Activated CD4-positive, CD25-positive, alpha-beta regulatory T cell treated with anti-CD3 and anti-CD28 coated beads, Interleukin-2, amount 50 U/mL, for 72 hours (primary cell): ENCODE measurements at places on chromosomes 4 and X.

- no peak for DNase-seq
Observed at GRCh38 chr4:77538574-77539157, 67.0 kb upstream of the CXCL13 start.

DNA sequence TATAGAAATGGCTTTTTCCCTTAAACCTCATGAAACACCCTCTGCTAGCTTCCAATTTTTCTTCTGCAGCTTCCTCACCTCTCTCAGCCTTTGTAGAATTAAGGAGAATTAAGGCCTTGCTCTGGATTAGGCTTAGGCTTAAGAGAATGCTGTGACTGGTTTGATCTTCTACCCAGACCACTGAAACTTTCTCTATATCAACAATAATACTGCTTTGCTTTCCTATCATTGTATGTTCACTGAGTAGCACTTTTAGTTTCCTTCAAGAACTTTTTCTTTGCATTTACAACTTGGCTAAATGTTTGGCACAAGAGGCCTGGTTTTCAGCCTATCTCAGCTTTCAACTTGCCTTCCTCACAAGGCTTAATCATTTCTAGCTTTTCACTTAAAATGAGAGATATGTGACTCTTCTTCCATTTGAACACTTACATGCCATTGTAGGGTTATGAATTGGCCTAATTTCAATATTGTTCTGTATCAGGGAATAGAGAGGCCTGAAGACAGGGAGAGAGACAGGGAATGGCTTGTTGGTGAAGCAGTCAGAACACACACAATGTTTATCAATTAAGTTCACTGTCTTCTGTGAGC, 28.2 kb downstream of the TMEM154 start:
- no peak for DNase-seq

- DNase-seq = no peak
Observed at GRCh38 chr4:104128850-104129213, 365.9 kb downstream of the CXXC4 start.

- DNase-seq = no peak
Observed at GRCh38 chrX:97844943-97845342, 961.2 kb downstream of the RPA4 start.

- peak; percentile 43 for DNase-seq
Observed at GRCh38 chr4:89284828-89285227, 22.8 kb downstream of the GPRIN3 start.

DNA sequence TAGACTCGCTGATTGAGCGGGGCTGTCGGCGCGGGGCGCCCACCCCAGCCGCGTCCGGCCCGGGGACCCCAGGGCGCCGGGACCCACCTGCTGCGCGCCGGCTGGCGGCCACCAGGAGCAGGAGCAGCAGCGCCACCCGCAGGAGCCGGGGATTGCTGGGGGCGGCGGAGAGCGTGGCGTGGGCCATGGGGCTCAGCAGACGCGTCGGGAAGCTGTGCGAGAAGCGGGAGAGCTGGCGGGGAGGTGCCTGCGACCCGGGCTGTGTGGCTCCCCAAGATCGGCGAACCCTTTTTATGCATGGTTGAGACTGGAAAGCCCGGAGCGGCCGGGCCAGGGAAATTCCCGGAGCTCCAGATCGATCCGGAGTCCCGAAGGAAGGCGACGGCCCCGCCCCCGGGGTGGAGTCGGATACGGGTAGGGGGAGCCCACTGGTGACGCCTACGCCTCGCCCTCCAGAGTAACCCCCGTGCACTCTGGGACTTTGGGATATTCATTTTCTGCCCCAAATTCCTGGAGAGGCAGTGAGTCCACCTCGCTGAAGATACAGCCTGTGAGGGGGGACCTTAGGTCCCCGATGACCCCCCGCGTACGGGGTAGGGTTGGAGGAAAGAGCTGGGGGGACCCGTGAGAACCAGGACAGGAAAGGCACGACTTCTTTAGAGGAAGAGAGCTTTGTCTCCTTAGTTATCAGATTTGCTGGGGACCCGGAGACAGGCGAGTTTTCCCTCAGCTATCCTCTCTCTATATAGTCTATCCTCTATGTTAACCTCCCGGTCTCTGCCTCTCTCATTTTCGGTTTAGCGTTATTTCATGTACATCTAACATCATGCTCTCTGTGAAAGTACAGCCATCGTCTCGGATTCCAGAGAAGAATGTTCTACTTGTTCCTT, at the start of gene CXCL3:
Gene CXCL3, minus strand, starts transcription at position 265 of the 890 bp plus-strand sequence. Its CDS starts 78 bp downstream, at position 187.
- no peak for DNase-seq

- DNase-seq = no peak
Observed at GRCh38 chr4:38266616-38267015, 306.4 kb downstream of the PTTG2 start.

DNA sequence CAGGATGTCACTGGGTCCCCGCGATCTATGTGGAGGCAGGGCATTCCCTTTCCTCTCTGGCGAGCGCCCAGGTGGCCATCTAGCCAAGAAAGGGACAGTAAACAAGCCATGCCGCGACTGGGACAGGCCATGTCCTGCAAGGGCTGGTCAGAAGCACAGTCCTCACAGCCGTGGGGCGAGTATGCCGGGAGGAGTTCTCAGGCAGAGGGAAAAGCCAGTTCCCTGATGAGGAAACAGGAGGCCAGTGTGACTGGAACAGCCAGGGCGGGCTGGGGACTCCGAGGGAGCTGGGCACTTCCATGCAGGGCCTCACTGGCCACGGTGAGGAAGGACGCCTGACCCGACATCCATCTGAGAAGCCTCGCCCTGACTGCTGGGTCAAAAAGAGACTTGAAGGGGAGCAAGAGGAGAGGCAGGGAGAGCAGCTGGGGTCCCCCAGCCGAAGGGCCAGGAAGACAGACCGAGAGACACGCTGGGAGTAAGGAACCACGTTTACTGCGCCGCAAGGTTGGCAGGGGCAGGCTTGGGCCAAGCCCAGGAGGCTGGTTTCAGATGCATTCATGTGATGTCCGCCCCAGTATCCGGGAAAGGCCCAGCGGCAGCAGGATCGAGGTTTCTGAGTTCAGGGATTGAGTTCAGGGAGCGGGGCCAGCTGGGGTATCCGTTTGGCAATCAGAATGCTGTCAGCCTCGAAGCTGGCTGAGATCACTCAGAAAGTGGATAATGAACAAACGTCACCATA, 15.0 kb downstream of the CFAP99 start:
- DNase-seq = no peak

DNA sequence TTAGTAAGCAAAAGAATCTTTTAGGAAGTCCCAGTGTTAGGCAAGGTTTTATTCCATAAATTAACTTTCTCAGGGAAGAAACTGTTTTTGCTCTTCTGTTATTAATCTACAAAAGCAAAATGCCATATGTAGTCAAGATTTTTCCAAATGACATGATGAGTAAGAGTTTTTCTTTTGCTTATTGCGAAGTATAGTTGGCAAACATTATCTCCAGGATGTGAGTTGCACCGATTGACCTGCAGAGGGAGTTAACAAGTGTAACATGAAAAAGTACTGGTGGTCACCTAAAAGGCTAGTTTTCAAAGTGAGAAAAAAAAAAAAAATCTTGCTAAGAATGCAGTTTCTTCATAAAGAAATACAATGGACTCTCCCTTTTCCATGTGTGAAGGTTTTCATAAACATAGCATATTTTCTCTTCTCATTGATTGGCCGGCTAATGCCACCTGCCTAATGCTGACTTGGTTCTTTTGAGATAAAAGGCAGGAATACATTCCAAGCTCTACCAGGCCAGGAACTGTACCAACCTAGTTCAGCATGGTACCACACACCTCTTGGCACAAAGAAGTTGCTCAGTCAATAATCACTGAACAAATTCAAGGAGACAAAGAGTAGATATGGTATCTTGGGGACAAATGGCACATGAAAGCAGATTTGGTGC, 100.2 kb downstream of the LNX1 start:
- DNase-seq = no peak

DNA sequence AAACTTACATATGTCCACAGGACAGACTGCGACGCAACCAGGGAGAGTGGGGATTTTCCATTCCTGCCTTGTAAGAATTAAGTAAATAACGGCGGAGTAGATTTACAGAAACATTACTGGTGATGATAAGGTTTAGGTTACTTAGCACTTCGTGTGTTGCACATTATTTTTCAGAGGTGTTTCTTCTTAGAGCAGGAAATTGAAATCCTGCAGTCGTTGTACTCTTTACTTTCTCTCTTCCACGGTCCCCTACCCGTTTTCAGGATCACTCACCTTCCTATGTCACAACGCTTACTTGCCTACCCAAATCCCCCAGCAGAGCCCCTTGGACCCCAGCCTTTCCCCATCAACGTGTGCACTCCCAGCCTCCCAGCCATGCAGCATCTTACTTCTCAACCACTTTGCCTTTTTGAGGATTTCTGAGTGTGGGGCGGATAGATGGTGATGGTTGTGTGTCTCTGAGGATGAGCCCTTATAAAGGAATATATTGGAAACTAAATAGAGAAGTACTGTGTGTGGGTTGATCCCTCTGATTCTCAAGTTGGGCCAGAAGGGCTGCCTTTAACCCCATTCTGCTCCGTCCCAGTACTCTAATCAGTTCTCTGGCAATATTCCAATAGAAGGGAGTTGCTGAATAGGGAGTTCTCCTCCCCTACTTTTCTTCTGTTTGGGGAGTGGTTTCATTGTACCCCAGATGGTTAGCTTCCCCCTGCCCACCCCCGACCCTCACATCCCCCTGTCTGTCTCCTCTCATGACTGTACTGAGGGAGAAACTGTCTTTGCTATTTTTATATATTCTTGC, 1.6 kb downstream of the MID2 start:
- no peak for DNase-seq

- DNase-seq = no peak
Observed at GRCh38 chr4:76293772-76294171, 12.8 kb upstream of the STBD1 start.

DNA sequence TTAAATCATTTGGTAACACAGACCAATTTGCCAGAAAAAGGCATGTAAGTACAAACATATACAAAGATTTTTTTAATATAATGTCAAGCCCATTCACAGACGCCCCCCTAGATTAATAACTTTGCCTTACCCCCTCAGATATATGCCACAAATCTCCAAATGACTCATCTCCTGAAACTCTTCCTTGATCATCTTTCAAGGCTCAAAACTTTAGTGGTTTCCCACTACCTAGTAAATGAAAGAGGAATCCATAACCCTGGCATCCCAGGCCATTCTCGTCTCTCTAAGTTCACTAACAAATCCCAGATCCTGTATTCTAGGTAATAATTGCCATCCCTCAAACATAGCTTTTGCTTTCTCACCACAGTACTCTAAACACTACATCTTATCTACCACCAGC, 61.9 kb downstream of the PRSS12 start:
- DNase-seq = no peak

GRCh38 chrX:109839694-109840567, 106.9 kb upstream of the ACSL4 start:
- DNase-seq = no peak

DNA sequence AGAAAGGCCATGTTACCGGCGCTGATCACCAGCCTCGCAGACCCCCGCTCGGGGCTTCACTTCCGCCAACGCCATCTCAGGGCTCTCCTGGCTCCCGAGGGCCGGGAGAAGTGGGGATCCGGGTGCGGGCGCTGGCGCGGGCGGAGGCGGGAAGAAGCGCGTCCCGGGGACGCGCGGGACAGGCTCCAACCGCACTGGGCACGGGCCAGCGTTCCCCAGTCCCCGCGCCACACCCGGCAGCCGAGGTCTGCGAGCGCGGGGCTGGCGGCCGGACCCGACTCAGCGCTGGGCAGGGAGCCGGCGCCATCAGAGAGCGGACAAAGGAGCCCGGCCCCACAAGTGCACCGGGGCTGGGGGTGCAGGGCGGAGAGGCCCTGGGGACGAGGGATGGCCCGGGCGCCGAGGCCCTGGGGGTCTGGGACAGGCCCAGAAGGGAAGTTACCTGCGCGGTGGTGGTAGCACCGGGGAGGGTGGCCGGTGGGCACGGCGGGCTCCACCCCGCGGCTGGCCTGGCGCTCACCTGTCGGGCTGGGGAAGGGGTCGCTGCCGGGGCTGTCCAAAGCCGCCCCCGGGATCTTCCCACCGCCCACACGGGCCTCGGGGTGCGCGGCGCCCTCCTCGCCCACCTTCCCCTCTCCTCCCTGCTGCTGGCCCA, 449 bp downstream of the CTPS2 start:
- DNase-seq = peak; percentile 35

DNA sequence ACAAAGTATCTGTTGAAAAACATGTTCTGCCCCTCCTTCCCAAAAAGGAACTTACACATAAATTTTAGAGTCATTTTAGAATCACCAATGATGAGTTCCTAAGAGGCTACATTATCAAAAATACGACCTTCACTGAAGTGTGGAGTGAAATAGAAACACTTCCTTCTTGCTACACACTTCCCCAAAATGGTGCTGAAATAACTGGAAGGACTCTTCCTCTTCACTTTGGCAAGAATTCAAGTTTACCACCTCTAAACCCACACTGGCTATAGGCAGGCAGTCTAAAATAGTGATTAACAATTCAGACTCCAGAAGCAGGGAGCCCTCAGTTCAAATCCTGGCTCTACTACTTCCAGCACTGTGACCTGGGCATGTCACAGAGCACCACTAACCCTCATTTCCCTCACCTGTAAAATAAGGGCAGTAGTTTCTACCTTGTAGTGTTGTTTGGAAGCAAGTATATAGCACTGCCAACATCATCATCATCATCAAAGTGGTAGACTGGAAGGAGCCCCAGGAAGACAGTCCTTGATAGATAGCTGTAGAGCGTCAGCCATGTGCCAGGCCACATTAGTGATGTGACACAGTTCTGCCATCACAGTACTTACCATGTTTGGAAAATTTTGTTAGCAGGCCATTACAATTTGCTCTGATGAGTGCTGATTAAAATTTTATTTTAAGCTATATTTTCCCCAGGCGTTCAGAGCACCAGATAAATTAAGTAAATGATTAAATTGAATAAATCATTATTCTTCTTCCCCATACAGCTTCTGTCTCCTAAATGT, 103.3 kb downstream of the PARM1 start:
- DNase-seq = no peak

DNA sequence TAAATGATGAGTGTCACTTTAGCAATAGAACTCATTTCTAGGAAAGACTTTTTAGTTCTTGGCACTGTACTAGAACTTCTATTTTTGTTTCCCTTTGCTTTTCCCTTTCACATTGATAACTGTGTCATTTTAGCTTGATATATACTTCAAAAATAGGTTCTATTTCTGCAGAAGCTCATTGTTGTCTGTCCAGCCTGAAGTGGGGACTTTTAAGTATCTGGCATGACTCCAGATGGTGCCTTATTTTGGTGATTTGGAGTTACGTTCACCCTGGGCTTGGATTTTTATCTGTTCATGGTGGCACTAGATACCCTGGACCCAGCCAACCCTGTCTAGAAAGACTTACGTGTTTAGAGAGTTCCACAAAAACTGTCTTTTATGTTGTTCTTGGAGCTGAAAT, 3.4 kb downstream of the ABHD18 start:
- no peak for DNase-seq

GRCh38 chr4:37241647-37242046, 2.9 kb upstream of the NWD2 start:
- DNase-seq = no peak

GRCh38 chrX:47583240-47583861, 1.1 kb downstream of the TIMP1 start:
- no peak for DNase-seq

DNA sequence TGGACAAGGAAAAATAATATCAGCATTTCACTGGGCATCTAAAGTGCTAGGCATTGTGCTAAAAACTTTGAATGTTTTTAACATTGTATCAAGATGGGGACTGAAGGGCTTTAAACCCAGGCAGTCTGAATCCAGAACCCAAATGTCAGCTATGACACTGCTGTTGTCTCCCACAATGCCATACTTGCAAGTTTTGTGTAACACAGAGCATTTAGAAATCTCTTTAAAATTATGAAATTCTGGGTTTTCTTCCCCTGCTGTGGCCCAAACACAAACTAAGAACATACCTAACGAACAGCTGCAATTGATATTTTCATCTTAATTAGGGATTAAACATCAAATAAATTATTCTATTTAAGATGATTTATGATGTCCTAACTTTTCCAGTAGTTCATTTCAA, 66.8 kb upstream of the LSM6 start:
- DNase-seq = no peak

GRCh38 chrX:48490661-48491060, 14.7 kb downstream of the FTSJ1 start:
- no peak for DNase-seq
